Caki2 (cell line): ENCODE measurements at places on chromosomes 6 and 20. TPM values are rescaled to one million over a fixed set of nuclear protein-coding genes. Genes with fewer than 3 reads are reported as not detected.
A peak's percentile ranks its signal among the peaks of the same experiment; 100 is the strongest.

The MYLK2 gene
- not detected in 2 replicates for total RNA-seq

DNA sequence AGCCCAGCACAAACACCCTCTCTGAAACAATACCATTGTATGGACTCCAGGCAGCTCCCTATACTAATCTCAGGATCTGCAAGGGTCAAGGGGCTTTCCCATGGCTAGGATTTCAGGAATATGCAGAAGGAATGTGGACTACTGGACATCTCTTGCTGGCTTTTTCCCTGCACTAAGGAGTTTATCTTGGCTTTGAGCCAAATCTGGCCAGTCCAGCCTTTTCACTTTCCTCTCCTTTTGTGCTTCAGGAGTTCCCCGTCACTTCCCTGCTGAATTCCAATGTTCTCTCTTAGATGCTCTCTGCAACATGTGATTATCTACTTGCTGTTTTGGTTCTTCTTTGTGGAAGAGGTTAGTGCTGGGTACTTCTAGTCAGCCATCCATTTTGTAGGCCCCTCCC is 568.2 kb downstream of the HDGFL1 start:
- DNase-seq = peak; percentile 39

- no peak for DNase-seq
Observed at GRCh38 chr6:162294029-162294428, 433.5 kb downstream of the PRKN start.

DNA sequence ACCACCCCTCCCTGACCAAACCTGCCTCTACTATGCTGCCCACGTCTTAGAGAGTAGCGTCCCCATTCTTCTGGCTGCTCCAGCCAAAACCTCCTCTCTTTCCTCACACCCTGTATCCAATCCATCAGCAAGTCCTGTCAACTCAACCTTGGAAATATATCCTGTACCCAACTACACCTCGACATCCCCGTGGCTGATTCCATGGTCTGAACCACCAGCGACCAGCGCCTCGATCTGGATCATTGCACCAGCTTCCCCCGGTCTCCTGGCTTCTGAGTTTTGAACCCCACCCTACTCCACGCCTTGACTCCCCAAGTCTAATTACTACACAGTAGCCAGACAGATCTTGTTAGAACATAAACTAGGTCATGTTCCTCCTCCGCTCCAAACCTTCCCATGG is 9.8 kb downstream of the NRSN2 start:
- DNase-seq = no peak

GRCh38 chr6:139334806-139335446 is 39.5 kb downstream of the CITED2 start:
- DNase-seq = no peak

The RCAN2 gene
- 1.8 TPM in 1 of 2 replicates, not detected in the other for total RNA-seq

DNA sequence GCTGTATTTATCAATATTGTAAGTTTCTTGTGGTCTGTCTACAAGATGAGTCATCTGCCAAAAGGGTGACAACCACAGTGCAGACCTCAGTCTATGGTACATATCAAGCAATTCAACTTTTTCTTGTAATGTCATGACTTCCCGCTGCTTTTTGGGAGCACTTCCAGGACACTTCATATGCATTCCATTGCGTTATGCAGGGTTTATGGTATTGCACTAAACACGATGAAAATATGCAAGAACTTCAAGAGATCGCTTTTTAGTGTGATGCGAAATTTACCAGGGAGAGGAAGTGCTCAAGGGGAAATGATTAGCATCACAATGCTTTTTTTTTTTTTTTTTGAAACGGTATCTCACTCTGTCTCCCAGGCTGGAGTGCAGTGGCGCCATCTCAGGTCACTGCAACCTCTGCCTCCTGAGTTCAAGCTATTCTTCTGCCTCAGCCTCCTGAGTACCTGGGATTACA is 166.5 kb downstream of the TFAP2A start:
- DNase-seq = no peak

GRCh38 chr6:15357782-15358181 is 111.9 kb downstream of the JARID2 start:
- no peak for DNase-seq

DNA sequence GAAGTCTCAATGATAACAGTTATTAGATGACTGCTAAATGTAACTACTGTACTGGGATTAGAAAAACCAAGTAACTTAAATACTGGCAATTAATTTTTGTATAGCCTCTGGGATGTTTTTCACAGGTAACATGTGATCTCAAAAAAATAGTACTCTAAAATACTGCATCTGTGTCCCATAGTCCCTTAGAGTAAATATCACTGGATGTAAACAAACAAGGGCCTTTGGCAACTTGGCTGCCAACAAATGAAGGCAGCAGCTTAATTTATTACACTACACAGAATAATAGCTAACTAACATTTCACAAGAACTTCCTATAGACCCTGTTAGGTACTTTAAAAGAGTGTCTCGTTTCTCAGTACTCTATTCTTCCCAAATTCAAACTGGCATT is 14.0 kb downstream of the ARHGAP18 start:
- DNase-seq = no peak

The COL20A1 gene
- 0.14 and 0.87 TPM in 2 replicates for total RNA-seq

DNA sequence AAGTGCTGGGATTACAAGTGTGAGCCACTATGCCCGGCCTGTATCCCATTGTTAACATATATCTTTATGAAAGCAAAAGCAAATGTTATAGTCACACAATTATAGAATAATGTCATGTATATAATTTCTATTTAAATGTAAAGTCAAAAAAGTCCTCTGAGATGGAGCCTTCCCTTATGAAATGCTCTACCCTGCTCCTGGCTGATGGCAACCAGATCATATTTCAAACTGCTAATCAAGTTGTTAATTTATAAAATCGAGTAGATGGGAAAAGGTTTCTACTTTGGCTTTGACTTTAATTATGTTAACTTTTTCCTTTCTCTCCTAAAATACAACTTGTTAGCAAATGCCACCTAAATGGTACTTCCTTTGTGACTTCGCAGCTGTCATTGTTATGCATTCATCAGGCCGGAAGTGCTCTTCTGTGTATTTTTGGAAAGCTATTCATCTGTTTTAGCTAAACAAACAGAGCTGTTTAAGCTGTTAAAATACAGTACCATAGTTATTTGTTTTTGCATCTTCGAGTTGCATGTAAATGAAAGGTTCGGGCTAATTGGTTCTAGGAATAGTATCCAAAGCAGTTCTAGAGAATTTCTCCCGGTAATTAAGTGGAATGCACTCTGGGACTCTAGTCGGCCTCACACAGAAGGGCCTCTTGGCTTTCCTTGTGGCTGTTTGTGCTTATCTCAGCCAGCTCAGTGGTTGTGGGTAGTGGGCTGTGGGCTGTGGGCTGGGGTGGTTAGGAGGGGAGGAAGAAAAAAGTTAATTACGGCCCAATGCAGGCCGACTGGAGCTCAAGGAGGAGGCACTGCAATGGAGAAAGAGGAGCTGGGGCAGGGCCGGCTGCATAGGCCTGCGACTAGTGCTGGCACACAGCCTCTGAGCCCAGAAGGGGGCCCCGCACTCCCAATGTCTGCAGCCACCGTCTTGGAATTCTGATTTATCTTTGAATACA is 34.8 kb downstream of the SLC35D3 start:
- DNase-seq = no peak

GRCh38 chr20:3014179-3014578 is 29.2 kb upstream of the GNRH2 start:
- DNase-seq = no peak

The SLC22A16 gene
- total RNA-seq = not detected in 2 replicates

The GLYATL3 gene
- total RNA-seq = not detected in 2 replicates

- no peak for DNase-seq
Observed at GRCh38 chr6:1035401-1035800, 276.5 kb upstream of the FOXQ1 start.

GRCh38 chr6:16739329-16739801 is 21.9 kb downstream of the ATXN1 start:
- DNase-seq = peak; percentile 95

DNA sequence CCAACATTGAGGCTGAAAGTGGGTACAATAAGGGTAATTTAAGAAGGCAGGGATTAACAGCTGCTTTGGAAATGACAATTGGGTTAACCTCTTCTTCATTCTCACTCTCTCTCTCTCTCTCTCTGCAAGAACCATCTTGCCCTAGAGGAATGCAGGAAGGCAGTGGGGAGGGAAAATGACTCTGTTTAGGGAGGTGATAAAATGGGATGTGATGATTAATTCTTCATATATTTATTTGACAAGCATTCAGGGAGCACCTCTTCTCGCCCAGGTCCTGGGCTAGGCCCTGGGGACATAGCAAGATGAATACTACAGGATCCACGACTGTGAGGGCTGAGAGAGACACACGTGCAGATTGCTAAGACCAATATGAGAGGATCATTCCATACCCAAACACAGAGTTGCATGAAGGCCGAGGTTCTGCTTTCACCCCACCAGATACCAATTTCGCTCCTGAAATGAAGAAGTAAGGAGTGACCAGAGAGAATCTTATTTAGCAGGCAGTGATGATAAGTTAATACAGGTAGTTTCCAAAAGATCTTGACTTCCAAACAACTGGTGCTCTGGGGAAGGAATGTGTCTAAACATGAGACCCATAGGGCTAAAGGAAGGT is 13.3 kb upstream of the PTPN1 start:
- no peak for DNase-seq

The ESR1 gene
- not detected in 2 replicates for total RNA-seq

The LAMA2 gene
- 0.41 and 0.46 TPM in 2 replicates for total RNA-seq

The DZANK1 gene
- 2.7 and 5.0 TPM in 2 replicates for total RNA-seq

The DYNLT2 gene
- total RNA-seq = 0.54 and 0.81 TPM in 2 replicates

- DNase-seq = peak; percentile 53
Observed at GRCh38 chr6:147625946-147626345, 117.5 kb downstream of the SAMD5 start.

The PKIB gene
- 45.8 and 89.3 TPM in 2 replicates for total RNA-seq

- no peak for DNase-seq
Observed at GRCh38 chr6:35566794-35567193, 54.1 kb upstream of the TULP1 start.

- DNase-seq = no peak
Observed at GRCh38 chr6:33613146-33613794, 7.9 kb upstream of the ITPR3 start.

DNA sequence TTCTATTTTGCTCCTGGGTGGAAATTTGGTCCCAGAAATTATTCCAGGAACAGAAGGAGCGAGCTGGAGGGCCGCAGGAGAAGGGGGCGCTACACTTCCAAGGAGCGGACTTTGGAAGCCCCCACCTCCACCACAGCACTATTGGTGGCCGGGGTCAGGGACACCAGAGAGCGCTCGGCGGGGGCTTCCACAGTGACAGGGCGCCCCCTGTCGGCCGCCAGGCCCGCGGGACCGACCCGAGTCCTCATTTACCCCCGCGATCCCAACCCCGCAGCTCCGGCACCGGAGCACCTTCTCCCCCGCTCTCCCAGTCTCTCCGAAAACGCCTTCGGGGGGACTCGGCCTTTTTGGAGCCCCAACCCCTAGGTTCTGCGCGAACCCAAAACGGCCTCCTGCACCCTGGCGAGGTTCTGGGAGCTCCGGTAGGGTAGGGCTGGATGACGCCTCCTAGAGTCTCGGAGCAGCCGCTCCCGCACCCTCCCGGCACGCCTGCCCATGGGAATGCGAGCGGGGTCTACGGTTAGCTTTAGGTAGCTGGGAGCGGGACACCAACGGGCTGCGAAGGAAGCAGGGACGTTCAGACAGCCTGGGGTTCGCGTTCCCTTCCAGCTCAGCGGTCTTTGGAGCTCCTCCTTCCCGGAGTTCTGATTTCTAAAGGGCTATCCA is 2.4 kb upstream of the FOXA2 start:
- DNase-seq = peak; percentile 41

The DXO gene
- 30.5 and 52.6 TPM in 2 replicates for total RNA-seq

DNA sequence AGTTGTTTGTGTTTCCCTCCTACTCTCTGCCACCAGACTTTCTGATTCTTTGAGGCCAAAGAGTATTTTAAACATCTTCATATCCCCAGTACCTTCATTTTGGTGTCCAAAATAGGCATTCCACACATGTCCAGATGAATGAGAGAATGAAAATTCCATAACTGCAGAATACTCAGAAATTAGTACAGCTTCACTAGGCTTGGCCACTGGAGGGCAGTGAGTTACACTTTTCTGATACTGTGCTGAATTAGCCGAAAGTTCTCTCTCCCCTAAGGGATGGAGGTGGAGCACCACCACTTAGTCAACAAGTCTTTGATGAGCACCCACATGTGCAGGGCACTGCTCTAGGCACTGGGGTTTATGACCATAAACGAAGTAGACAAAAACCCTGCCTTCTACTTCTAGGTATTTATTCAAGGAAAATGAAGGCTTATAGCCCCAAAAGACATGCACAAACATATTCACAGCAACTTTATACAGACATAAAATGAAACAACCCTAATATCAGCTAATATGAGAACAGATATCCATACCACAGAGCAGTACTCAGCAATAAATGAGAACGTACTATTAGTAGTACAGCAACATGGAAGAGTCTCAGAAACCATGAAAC is 46.1 kb upstream of the TMEM217 start:
- no peak for DNase-seq
